ENCODE measurements at places on chromosomes 7 and 10. TPM values are rescaled to one million over a fixed set of nuclear protein-coding genes. Genes with fewer than 3 reads are reported as not detected.
A peak's percentile ranks its signal among the peaks of the same experiment; 100 is the strongest.

FOXP2 gene
- total RNA-seq, result 23.1 TPM

KIAA1549 gene
- total RNA-seq, result 9.2 TPM

C1GALT1 gene
- total RNA-seq, result 27.7 TPM

OR2A1 gene
- not detected for total RNA-seq

CUTC gene
- total RNA-seq, result 14.5 TPM

DNA sequence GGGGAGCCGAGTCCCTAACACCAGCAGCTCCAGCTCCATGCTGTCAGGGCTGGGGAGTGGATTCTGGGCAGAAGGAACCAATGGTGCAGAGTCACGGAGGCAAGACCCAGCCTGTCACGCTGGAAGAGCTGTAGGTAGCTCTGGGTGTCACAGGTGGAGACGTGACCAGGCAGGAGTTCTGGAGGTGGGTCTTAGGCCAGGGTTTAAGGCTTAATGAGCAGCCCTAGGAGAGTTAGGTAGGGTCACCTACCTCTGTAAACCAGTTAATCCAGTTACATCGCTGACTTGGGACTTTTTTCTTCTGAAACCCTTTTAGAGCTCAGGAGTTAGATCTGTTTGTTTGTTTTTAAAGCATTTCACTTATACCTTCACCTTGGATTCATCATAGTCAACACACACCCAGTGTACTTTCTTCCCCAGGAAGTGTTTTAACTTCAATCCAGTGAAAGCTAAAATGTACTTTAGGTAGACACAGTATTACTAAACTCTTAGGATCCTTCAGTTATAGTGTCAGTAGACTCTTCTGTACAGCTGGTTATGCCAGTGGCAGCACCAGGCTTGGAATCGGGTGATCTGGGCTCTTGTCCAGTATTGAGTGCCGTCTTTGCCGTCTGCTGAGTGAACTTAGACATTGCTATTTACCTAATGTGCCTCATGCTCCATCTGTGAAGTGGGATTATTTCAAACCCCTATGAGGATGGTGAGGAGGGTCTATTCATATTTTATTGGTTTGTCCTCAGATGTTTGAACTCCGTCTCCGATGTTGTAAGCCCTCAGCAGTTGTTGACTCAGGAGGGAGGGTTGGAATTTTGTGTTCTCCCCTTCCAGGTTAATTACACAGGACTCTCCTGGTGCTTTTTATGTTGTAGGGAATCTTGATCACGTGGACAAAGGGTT, 31.0 kb downstream of the TACR2 start:
- H3K36me3 ChIP-seq, result peaks cover 41% of the 10 kb centered on the region
- H3K4me1 ChIP-seq, result peaks cover 36% of the 10 kb centered on the region
- peak; percentile 10 for DNase-seq
- no peak overlapping the region for H3K4me3 ChIP-seq

GRCh38 chr7:77216181-77216845, 16.7 kb upstream of the FGL2 start:
- no peaks in the 10 kb centered on the region for H3K4me1 ChIP-seq
- no peaks in the 10 kb centered on the region for H3K27me3 ChIP-seq
- no peak overlapping the region for H3K27ac ChIP-seq
- no peaks in the 10 kb centered on the region for H3K36me3 ChIP-seq

- no peaks in the 10 kb centered on the region for H3K36me3 ChIP-seq
- peaks cover 13% of the 10 kb centered on the region for H3K4me1 ChIP-seq
- no peak for DNase-seq
- H3K27me3 ChIP-seq, result peaks cover 53% of the 10 kb centered on the region
- H3K4me3 ChIP-seq, result no peak overlapping the region
Observed at GRCh38 chr7:49771427-49772176, 1.8 kb upstream of the VWC2 start.

- peaks cover 40% of the 10 kb centered on the region for H3K4me1 ChIP-seq
- H3K27ac ChIP-seq, result peak overlapping the region; percentile 89
- no peak for DNase-seq
- H3K27me3 ChIP-seq, result no peaks in the 10 kb centered on the region
Observed at GRCh38 chr10:77320971-77321471, 316.6 kb downstream of the KCNMA1 start.

GRCh38 chr10:7151538-7151937, 259.3 kb downstream of the SFMBT2 start:
- H3K27ac ChIP-seq, result no peak overlapping the region
- no peaks in the 10 kb centered on the region for H3K4me1 ChIP-seq
- H3K4me3 ChIP-seq, result no peak overlapping the region
- H3K27me3 ChIP-seq, result peaks cover 8% of the 10 kb centered on the region

Measured in chondrocyte (in vitro differentiated cells).